ENCODE measurements at places on chromosomes 6 and 20. TPM values are rescaled to one million over a fixed set of nuclear protein-coding genes. Genes with fewer than 3 reads are reported as not detected.
A peak's percentile ranks its signal among the peaks of the same experiment; 100 is the strongest.

Gene SCRT2
- total RNA-seq: not detected

DNA sequence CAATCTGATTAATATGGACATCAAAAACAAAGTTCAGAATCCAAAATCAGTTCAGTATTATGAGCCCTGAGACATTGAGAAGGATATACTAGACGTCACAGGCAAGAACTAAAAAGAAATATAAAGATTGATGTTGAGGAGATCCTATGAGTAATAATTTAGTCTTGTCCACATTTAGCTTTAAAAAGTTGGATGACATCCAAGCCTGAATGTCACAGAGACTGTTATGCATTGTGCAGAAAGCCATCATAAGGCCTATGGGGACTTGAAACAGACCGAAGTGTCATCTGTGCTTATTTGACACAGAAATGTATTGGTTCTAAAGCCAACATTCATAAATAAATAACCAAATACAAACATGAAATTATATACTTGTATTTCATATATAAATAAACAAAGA is 581.8 kb upstream of the MMS22L start:
- no peak for DNase-seq

Gene ZNF165
- total RNA-seq: 0.35 TPM

DNA sequence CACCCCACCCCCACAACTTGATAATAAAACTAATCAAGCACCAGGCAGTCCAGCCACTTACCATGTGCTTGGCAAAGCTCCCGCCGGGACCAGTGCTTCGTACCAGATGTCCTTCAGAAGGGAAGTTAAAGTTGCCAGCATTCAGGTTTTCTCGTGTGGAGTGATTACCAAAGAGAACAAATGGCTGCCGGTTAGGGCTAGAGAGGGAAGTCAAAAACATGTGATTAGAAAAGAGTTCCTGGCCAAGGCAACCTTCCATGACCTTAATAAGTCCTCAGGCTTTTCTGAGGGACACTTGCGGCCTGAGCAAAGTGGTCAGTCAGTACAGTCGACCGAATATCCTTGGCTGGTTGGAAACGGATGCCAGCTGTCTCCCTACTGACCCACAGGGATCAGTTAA is 67.0 kb downstream of the DNAAF9 start:
- peak; percentile 87 for DNase-seq

DNA sequence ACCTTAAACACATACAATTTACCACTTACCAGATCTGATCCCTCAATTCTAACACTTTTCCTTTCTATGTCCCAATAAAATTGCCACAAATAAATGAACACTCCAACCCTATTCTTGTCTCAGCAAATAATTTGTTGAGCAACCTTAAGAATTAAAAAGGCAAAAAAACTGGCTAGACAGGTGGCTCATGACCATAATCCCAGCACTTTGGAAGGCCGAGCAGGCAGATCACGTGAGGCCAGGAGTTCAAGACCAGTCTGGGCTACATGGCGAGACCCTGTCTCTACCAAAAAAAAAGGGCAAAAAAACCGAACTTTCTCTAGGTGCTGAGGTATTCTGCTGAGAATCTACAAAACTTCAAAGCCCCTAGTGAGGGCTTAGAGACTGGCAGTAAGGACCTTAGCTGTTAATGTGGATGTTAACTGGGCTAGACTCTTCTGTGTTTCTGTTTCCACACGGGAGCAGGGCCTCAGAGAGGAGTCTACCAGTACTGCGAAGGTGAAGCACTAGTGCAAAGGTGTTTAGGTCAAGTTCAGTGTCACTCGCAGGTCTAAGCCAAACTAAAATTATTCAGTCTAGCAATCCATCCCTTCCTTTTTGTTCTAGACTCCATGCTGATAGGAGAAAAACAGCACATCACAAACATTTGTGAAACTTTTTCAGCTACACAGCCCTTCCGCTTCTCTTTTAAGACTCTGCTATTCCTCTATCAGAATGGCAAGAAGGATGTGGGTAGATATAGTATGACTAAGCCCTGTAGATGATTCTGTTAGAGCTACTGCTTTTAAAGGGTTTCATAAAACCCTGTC is 2.6 kb downstream of the FASTKD5 start:
- no peak for DNase-seq

DNA sequence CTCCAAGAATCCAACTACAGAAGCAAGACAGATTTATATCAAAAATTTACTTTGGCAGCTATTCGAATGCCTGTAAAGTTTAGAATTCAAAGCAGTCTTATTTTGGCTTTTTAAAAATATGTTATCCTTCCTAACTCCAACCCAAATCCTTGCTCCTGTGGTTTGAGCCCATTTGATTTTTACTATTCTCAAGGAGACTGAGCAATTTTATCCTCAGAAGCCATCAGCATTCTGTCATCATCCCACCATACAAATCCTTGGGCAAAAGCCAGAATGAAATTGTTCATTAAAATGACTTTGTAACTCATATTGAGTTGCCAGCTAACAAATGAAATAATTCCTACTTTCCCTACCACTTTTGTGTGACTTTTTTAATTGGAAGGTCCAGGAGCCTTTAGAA is 392.8 kb downstream of the ADGRB3 start:
- no peak for DNase-seq

All from Right ventricle myocardium inferior (tissue), 1 donor.